Left forelimb (tissue), 1 donor: ENCODE measurements at places on chromosomes 1 and 21.

DNA sequence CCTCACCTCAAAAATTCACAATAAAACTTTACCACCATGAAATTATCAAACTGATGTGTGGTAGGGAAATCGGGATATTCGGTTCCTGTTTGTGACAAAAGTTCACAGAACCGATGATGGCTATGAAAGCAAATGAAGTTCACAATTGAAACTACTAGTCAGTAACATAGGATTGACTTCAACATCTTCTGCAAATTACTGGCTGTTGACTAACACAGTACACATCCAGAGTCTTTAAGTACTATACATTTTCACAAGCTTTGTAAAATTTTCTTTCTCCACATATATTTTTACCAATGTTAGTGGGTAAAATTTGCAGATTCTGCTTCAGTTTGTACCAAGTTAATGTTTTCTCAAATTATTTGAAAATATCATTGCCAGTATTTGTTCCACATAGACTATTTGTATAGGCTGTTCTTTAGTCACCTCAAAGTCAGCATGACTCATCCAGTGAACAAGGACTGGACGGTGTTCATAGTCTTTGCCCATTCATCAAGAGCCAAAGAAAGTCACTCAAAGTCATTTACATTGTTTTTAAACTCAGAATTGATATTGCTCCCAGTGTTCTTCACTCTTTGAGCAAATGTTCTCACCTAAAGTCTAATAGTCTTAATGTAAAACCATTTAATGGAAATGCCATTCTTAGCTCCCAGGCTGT is 213.4 kb downstream of the USP25 start:
- DNase-seq: no peak

- no peak for DNase-seq
These were observed 16.5 kb upstream of the VPS45 start for GRCh38 chr1:150051089-150051373.

- DNase-seq: no peak
These were observed 2.9 kb downstream of the EIF2D start for GRCh38 chr1:206609229-206609991.

GRCh38 chr1:111654839-111655238 is 35.2 kb downstream of the RAP1A start:
- no peak for DNase-seq

GRCh38 chr1:109529881-109530456 is 9.7 kb upstream of the GPR61 start:
- DNase-seq: no peak

DNA sequence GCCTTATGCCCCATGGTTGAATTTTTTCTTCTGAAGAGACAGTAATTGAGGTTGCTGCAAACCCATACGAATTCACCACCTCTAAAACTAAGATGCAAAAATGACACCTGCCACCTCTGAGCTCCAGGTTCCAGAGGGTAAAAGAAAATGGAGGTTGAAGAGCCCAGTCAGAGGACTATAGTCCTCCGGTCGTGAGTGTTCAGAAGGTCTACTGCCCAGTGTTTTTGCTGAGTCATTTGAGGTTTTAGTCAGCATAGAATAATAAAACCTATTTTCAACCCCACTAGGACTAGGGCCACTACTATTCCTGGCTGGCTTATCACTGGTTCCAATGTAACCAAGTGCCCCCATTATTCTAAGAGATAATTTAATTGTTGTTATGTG is 12.9 kb upstream of the SLAMF7 start:
- DNase-seq: no peak

DNA sequence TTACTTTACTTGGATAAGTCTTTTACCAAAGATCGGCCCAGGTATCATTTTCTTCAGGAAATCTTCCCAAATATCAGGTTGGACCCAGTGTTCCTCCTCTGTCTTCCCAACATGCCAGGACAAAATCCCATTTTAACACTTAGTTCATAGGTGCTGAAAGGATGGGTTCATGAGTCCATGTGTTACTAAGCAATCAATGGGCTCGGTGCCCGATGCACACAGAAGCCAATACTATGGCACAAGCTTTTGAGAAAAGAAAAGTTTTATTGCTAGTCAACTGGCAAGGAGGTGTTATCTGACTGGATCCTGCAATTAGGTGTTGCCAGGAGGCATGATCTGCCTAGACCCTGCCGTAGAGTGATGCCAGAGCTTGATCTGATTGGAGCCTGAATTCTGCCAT is 133.3 kb upstream of the SLC44A3 start:
- no peak for DNase-seq

DNA sequence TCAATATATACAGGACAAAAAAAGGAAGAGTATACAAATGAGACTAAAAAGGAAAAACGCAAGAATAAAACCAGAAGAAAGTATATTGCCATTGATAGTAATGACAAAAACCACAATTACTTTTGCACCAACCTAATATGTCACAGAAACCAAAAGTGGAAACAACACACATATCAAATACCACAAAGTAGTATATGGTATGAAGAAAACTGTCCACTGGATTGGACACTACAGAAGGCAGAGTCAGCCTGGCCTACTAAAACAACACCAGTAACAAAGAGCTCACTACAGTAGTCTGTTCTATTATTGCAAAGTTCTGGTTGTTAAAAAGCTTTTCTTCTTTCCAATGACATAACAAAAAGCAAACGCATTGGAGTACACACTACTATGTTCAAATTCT is 17.7 kb downstream of the TESK2 start:
- DNase-seq: no peak

- DNase-seq: no peak
These were observed 87.9 kb downstream of the SYT14 start for GRCh38 chr1:210025870-210026269.

- DNase-seq: no peak
These were observed 3.9 kb upstream of the LEFTY2 start for GRCh38 chr1:225944951-225945350.

DNA sequence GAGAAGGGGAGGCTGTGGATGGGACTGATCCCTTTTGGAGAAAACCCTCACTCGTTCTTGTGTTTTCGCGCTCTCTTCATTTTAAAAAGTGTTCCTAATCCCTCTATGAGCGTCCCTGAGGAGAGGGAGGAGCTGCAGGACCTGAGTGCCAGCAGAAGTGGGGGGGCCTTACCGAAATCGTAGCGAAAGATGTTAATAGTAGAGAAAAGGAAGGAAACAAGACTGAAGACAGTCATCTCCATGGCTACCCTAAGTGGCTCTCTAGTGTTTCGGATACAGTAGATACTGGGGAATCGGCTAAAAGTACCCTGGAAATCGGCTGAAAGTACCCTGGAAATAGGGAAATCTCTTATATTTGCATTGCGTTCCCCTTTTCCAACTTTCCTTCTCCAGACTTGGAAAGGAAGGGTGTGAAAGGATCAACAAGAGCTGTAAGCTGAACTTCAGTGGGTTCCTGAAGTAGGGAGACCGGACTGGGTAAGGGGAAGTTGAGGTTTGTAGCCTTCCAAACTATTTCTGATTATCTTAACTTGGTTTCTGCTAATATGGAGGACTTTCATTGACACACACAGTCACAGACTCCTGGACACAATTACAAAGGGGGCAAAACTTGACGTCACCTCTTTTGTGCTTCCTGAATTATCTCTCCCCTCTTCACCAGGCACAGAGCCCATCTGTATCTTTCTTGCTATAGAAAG is 486 bp upstream of the DSTYK start:
- no peak for DNase-seq

DNA sequence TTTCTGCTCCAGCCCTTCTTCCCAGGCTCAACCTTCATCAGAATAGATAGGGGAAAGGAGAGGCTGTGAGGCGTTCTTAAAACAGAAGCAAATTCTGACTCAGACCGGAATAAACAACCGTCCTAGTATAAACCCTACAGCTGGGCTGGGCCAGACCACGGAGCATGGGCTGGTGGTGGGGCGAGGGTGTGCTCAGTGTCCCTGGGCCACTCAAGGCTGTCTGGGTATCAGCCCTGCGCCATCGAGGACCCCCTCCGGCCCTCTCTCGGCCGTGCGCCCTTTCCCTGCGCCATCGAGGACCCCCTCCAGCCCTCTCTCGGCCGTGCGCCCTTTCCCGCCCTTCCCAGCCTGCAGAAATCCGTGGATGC is 36.0 kb downstream of the CAPN2 start:
- no peak for DNase-seq

GRCh38 chr1:5348732-5349465 is 643.3 kb downstream of the NPHP4 start:
- DNase-seq: no peak

GRCh38 chr1:238401144-238401543 is 510.4 kb upstream of the ZP4 start:
- no peak for DNase-seq

GRCh38 chr1:107750364-107750959 is 214.5 kb downstream of the VAV3 start:
- peak; percentile 66 for DNase-seq

DNA sequence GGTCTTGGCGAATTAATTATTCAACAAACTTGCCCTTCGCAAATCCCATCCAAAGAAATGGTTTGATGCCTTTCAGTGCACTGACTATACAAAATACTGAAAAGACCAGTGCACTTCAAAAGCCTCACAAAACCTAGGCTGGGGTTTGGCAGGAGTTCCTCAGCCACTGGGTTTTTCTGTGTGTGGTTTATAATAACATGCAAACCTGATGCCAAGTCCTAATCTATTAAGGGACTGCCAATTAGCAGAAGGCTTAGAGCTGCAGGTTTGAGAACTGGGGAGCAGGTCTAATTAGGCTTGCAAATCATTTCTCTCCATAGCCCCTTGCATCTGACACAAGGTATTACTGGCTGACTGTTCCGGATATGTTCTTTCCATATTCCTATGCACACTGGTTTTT is 27.7 kb downstream of the PLPP3 start:
- DNase-seq: no peak

DNA sequence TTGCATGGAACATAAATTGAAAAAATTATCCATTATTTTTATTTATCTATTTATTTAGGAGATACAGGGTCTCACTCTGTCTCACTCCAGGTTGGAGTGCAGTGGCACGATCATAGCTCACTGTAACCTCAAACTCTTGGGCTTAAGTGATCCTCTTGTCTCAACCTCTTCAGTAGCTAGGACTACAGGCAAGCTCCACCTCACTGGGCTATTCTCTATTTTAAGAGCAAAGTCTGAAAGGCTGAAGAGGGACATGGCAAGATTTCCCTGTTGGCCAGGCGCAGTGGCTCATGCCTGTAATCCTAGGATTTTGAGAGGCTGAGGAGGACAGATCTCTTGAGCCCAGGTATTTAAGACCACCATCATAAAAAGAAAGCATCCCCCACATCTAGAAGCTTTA is 14.0 kb upstream of the RC3H1 start:
- no peak for DNase-seq

DNA sequence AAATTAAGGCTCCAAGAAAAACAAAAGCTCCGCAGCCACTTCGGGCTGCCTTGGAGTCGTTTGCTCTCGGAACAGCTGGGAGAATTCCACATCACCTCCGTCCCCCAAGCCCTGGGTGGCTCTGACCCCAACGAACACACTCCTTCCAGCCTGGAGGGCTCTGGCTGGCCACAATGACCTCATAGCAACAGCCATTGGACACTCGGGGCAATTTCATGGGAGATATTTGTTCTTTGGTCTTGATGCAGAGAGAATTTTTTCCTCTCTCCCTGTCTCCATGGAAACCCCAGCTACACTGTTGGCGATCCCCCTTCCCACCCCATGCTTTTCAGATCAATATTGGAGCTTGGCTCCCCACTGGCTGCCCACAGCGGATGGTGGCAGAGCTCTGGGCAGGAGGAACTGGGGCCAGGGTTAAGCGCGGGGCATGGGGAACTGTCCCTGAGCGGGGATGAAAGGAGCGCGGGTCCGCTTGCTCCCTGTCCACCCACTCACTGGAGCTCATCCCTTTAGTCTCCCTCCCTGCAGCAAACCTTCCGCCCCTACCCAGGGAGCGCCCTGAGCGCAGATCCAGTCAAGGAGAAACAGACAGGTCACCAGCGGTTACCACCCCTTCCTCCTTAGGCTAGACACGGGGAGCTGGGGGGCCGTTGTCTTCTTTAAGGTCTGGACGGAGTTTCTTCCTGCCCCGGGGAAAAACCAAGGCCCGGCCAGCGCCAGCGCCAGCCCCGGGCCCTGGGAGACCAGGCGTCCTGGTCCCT is 1.2 kb downstream of the WNT4 start:
- no peak for DNase-seq

DNA sequence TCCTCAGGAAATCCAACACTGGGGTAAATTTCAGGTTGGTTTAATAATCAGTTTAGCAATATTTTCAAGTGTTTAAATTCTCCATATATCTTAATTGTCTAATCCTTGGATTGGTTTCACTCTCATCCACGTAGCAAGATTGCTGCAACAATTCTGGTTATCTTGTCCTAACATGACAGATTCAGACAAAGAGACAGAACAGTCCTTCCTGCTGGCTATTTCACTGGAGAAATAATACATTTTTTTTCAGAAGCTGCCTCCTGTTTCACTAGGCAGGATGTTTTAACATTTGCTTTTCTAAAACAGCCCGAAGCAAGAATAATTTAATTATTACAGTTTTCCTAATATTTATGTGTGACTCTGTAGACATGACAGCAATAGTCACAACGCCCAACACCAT is 2011.2 kb downstream of the NCAM2 start:
- DNase-seq: no peak

GRCh38 chr1:18769140-18769539 is 90.3 kb downstream of the TAS1R2 start:
- DNase-seq: no peak

DNA sequence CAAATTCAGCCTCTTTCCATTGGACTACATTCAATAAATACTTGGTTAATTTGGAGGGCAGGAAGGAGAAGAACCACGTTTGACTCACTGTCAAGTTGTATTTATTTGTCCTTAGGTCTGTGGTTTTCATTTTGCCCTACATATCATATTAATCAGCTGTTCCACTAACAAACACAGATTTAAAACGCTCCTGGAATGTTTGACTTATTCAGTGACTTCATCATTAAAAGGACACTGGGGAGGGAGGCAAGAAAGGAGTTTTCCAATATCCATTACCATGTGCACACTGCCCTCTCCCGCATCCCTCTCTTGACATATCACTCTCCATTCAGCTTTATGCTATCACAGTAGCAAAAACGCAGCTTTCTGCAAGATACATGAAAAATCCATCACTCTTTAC is 98.2 kb upstream of the C1orf87 start:
- DNase-seq: no peak

- no peak for DNase-seq
These were observed 12.4 kb downstream of the SLC2A7 start for GRCh38 chr1:9013819-9014218.

DNA sequence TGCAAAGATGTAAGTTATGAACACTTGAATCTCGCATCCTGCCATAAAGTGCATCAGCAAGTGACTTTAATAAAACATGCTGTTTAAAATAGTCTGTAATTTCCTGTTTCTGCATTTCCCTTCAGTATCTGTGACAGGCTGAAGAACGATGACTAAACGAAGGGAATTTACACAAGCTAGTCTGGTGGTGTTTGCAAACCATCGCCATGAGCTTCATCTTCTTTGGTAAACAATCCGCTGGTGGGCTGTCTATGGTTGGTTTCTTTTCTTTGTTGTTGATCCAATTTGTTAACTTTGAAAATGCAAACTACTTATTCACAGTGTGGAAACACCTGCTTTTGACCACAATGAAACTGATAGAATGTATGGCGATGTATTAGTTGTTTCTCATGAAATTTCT is 13.9 kb downstream of the SERTAD4 start:
- DNase-seq: no peak

GRCh38 chr1:186740324-186740723 is 60.1 kb upstream of the PTGS2 start:
- no peak for DNase-seq
